Stimulated activated CD8-positive, alpha-beta memory T cell treated with anti-CD3 and anti-CD28 coated beads, Interleukin-12 subunit alpha, Interleukin-12 subunit beta, amount 100 ng/mL, for 1 hour (primary cell): ENCODE measurements at places on chromosomes 12 and 14.

DNA sequence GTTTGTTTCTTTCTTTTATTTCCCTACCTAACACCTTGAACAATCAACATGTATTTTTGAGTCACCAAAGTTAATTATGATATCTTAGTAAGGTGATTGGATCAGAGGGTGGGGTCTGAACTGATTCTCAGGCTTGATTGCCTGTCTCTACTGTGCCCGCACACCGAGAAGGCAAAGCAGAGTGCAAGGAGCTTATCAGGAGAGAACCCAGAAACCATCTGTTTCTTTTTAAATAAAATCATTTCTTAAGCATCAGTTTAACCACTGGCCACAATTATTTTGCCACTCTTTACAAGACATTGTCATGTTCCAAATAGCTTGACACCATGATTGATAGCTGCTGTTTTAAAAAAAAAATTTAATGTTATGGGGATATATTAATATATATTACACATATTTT is 3.1 kb downstream of the GARIN2 start:
- DNase-seq: no peak

GRCh38 chr12:16600525-16600924 is 5.4 kb downstream of the LMO3 start:
- DNase-seq: no peak

- DNase-seq: no peak
These were observed 132.4 kb downstream of the ZFP36L1 start for GRCh38 chr14:68660495-68660894.

GRCh38 chr14:24817212-24818057 is 183.4 kb upstream of the GZMB start:
- no peak for DNase-seq

GRCh38 chr12:68056300-68056699 is 67.1 kb downstream of the IFNG-AS1 start:
- DNase-seq: no peak

- no peak for DNase-seq
These were observed 96.6 kb upstream of the ADAMTS20 start for GRCh38 chr12:43648636-43649035.

- DNase-seq: no peak
These were observed 8.5 kb upstream of the RFLNA start for GRCh38 chr12:124286414-124286813.

GRCh38 chr12:26867080-26867479 is 34.1 kb upstream of the ITPR2 start:
- DNase-seq: no peak

GRCh38 chr12:14408208-14408607 is 42.7 kb downstream of the ATF7IP start:
- DNase-seq: no peak

- no peak for DNase-seq
These were observed 944 bp upstream of the DHRS7 start for GRCh38 chr14:60166142-60166541.

- no peak for DNase-seq
These were observed 130.8 kb upstream of the TRHDE start for GRCh38 chr12:72141381-72141780.

DNA sequence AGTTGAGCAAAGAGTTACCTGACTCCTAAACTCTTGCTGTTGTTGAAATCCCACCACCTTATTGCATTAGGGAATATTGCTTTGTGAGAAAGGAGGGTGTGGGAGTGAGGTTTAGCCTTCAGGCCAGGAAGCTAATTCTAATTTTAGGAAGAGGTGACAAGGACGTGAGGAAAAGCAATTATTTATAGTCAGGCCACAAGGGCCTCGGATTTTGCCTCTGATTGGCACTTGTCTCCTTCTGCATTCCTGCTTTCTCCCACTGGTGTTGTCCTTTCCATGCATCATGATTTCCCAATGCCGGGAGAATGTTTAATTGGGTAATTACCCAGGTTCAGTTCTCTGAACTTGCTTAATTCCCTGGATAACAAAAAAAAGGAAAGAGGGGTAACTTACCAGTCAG is 37.9 kb upstream of the SLC38A2 start:
- DNase-seq: no peak

DNA sequence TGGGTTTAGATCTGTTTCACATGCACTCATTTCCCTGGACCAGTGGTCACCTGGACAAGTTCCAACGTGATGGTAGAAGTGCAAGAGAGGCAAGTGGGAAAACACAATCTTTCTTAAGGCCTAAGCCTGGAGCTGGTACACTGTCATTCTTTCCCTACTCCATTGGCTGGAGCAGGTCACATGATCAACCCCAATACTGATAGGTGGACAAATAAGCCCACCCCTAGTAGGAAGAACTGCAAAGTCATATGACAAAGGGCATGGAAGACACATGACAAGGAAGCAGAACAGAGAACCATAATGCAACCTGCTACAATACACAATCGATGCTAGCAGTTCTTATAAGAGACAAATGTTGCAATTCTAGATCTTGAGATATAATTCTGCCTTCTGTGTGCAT is 66.3 kb downstream of the SRRM4 start:
- no peak for DNase-seq

- no peak for DNase-seq
These were observed 3.4 kb downstream of the ASCL1 start for GRCh38 chr12:102960766-102961465.

DNA sequence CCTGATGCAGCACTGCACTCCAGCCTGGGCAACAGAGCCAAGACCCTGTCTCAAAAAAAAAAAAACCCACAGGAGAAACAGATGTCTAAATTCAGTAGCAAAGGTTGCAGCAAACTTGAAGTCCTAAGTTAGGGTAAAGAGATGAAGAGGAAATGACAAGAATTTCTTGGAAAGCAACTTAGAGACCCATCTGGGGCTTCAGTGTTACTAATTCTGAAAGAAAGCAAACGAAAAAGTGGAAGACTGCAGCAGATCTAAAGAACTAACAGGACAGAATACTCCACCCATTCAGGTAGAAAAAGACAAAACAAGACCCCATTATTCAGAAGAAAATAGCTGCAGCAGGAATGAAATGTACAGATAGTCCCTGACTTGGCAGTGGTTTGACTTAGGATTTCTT is 31.9 kb downstream of the RESF1 start:
- DNase-seq: no peak

DNA sequence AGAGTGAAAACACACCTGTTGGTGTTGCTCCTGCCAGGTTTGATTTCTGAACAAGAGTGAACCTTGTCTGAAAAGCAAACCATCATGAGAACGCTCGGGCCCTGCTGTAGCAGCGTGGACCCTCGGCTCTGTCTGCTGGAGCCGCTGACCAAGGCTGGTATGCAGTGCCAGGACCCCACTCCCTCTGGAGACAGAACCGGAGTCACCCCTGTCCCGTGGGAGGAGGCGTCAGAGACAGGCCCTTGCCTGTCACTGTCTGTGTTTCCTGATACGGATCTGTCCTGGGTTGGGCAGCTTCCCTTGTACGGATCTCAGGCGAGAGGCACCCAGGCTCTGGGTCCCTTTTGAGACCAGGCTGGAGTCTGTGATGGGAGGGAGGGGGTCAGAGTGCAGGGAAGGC is 111.6 kb downstream of the ADGRD1 start:
- no peak for DNase-seq

GRCh38 chr12:49825971-49826421 is 2.2 kb downstream of the NCKAP5L start:
- DNase-seq: no peak
